ENCODE measurements at places on chromosomes 6 and 20. TPM values are rescaled to one million over a fixed set of nuclear protein-coding genes. Genes with fewer than 3 reads are reported as not detected.

The SIM1 gene
- polyA plus RNA-seq, result not detected

The TFAP2D gene
- not detected for polyA plus RNA-seq

The SPDEF gene
- not detected for polyA plus RNA-seq

The WFDC2 gene
- polyA plus RNA-seq, result 1.3 TPM

The RFX6 gene
- not detected for polyA plus RNA-seq

The BPIFB1 gene
- not detected for polyA plus RNA-seq

The LEMD2 gene
- 34.3 TPM for polyA plus RNA-seq

The CENPW gene
- 14.5 TPM for polyA plus RNA-seq

The PPP1R3G gene
- polyA plus RNA-seq, result 1.8 TPM

The COL9A3 gene
- 4.5 TPM for polyA plus RNA-seq

The CAPN11 gene
- 0.24 TPM for polyA plus RNA-seq

The KCNS1 gene
- not detected for polyA plus RNA-seq

The FITM2 gene
- 8.6 TPM for polyA plus RNA-seq

The EDN3 gene
- polyA plus RNA-seq, result 29.4 TPM

The POU5F1 gene
- polyA plus RNA-seq, result 0.39 TPM

The APOBEC2 gene
- 279 TPM for polyA plus RNA-seq

The COL12A1 gene
- polyA plus RNA-seq, result 325 TPM

The DNAAF9 gene
- polyA plus RNA-seq, result 16.2 TPM

The CTCFL gene
- 0.16 TPM for polyA plus RNA-seq

The SLC26A8 gene
- polyA plus RNA-seq, result not detected

The PLA2G7 gene
- polyA plus RNA-seq, result 0.84 TPM

The ZNFX1 gene
- 11.5 TPM for polyA plus RNA-seq

The HBS1L gene
- 56.5 TPM for polyA plus RNA-seq

The OPRM1 gene
- polyA plus RNA-seq, result not detected

The KCNQ2 gene
- 4.6 TPM for polyA plus RNA-seq

The VARS2 gene
- 28.5 TPM for polyA plus RNA-seq

The PERP gene
- 0.85 TPM for polyA plus RNA-seq

The NRSN1 gene
- not detected for polyA plus RNA-seq

The HSD17B8 gene
- polyA plus RNA-seq, result 11.7 TPM

The CCHCR1 gene
- polyA plus RNA-seq, result 12.1 TPM

The NHSL1 gene
- polyA plus RNA-seq, result 27.8 TPM

The ME1 gene
- polyA plus RNA-seq, result 1.8 TPM

The EYA4 gene
- 24.7 TPM for polyA plus RNA-seq

The FAM209A gene
- not detected for polyA plus RNA-seq

The COL21A1 gene
- 104 TPM for polyA plus RNA-seq

The FAM162B gene
- polyA plus RNA-seq, result 7.0 TPM

The TBXT gene
- not detected for polyA plus RNA-seq

The WFDC12 gene
- not detected for polyA plus RNA-seq

The SGK1 gene
- polyA plus RNA-seq, result 30.9 TPM

The CFAP206 gene
- polyA plus RNA-seq, result not detected

The GPR6 gene
- not detected for polyA plus RNA-seq

The SCRT2 gene
- 0.08 TPM for polyA plus RNA-seq

The PNISR gene
- 151 TPM for polyA plus RNA-seq

The ADAM33 gene
- 61.6 TPM for polyA plus RNA-seq

The GSTA1 gene
- polyA plus RNA-seq, result not detected

The DCDC2 gene
- 0.20 TPM for polyA plus RNA-seq
